ENCODE measurements at places on chromosomes 5 and 9. TPM values are rescaled to one million over a fixed set of nuclear protein-coding genes. Genes with fewer than 3 reads are reported as not detected.

DNA sequence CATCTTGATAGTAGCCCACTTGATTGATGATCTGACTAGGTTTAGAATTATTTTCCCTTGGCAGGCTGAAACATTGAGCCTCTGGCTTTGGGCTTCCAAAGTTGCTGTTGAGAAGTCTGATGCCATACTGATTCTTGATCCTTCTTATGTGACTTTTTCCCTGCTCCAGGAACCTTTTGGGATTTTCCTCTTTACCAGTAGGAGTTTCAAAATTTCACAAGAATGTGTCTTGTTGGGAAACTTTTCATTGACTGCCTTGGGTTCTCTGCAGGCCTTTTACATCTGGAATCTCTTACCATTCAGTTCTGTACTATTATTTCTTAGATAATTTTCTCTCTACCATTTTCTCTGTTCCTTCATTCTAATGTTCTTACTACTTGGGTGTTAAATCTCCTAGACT, 20.0 kb downstream of the STC2 start:
- DNase-seq = no peak

- no peak for DNase-seq
These were observed 95.3 kb upstream of the CCDC112 start for GRCh38 chr5:115391780-115392179.

- no peak for DNase-seq
These were observed 4.5 kb downstream of the NFX1 start for GRCh38 chr9:33294670-33295432.

DNA sequence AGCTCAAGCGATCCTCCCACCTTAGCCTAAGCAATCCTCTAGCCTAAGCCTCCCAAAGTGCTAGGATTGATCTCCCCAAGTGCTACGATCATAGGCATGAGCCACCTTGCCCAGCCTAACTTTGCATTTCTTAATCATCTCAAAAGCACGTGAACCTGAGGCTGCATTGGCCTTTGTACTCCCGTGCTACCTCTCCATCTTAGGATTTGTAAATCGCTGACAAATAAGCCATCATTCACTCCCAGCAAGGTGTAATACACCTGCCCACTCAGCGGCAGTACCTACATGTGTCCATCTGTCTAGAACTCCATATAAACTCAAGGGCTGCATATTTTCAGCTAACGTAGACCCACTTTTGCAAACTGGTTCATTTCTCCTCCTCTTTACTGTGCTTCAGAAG, 2.8 kb downstream of the ANKH start:
- DNase-seq = no peak

DNA sequence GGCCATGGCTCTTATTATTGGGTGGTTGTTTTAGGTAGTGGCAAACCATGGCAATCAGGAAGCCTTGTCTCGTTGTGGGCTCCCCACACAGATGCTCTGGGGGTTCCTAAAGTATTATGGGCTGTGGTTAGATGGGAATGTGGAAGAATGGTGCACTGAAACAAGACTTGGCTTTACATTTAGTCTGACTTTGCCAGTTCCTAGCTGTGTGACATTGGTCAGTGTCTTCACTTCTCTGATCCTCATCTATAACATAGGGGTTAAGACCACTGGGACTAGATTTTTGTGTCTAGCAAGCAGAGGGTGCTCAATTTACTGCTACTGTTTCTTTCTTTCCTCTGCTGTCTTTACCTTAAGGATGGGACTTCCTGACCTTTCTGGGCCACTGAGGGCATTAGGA, 149.5 kb downstream of the HSPA4 start:
- DNase-seq = no peak

DNA sequence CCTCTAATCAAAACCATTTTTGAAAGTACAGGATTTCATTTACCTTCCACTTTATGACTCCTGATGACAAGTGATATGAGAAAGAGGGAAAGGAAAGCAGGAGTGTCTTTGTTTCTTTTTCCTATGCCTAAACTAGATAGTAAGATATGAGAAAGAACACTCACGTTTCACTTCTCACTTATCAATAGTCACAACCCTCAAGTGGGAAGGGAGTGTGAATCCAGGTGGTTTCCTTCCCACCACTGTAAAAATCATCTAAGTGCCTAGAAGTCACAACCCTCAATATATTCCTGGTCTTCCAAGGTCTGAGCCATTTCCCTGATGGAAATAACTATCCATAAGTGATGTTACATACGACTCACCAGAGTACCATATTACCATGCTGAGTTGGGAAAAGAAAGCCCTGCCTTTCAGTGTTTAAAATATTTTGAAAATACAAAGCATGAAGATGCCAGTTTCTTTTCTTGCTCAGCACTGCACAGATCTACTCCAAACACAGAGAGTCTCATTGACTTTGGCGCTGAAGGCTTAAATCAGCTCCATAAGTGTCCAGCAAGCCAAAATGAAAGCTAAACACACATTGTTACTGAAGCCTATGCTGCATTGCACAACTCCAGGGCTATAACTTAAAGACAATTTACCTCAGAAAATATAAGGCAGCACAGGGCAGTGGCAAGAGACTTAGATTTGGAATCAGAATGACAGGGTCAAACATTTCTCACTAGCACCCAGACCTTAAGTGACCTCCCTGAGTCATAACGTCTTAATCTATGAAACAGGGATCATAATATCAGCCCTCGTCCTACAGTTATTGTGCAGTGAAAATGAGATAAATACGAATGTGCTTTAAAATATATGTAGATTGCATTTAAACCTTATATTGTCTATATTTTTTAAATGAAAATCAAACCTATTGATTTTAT, 301.2 kb downstream of the KIAA0825 start:
- no peak for DNase-seq

GRCh38 chr5:133112026-133112660, 60.3 kb downstream of the HSPA4 start:
- no peak for DNase-seq

DNA sequence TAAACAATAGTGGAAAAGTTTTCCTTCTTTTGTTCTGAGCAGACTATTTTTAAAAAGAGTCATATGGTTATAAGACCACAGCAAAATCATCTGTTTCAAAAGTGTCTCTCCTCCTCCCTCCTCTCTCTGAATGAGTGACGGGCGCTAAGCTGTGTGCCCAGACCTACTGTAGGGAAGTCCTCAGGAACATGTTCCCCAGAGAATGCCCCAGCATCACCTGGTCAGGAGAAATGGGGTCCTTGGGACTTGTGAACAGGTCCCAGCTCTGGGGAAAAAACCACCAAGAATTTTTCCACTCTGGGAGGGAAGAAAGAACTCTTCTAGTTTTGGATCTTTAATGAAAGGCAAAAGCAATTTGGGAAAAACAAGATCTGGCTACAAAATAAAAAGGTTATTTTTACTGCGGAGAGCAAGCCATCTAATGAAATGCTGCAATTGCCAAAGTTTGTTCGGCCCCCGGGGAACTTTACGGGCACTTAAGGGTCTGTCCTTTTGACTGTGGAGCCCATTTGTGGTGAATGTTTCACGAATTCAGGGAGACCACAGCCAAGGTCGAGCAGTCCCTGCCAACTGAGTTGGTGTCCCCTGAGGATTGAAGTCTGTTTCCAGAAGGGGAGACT, 25.9 kb downstream of the BOD1 start:
- DNase-seq = no peak

DNA sequence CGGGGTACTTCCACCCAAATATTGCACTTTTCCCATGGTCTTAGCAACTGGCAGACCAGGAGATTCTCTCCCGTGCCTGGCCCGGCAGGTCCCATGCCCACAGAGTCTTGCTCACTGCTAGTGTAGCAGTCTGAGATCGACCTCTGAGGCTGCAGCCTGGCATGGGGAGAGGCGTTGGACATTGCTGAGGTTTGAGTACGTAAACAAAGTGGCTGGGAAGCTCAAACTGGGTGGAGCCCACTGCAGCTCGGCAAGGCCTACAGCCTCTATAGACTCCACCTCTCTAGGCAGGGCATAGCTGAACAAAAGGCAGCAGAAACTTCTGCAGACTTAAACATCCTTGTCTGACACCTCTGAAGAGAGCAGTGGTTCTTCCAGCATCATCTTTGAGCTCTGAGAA, 40.1 kb upstream of the EBF1 start:
- DNase-seq = no peak

- no peak for DNase-seq
These were observed 693.6 kb downstream of the PRELID2 start for GRCh38 chr5:145141534-145141933.

GRCh38 chr9:77957652-77958051, 74.0 kb downstream of the GNAQ start:
- DNase-seq = no peak

DNA sequence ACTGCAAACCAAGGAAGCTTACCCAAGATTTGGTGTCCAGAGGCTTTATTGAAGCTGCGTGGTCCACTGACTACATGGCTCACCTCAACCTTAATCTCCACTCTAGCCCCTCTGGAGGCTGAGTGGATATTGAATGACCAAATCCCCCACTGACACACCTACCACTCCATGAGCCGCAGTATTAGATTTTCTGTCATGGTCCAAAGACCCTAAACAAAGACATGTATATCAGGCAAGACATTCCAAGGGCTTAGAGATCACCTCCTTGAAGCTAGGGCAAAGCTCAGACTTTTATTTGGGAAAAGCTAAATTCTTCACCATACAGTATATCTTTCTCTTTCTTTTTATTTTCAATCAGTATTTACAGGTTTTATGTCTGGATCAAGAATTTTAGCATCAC, 346.2 kb upstream of the CTNND2 start:
- no peak for DNase-seq

- peak; percentile 25 for DNase-seq
These were observed 114.4 kb downstream of the VPS13A start for GRCh38 chr9:77291714-77292113.

DNA sequence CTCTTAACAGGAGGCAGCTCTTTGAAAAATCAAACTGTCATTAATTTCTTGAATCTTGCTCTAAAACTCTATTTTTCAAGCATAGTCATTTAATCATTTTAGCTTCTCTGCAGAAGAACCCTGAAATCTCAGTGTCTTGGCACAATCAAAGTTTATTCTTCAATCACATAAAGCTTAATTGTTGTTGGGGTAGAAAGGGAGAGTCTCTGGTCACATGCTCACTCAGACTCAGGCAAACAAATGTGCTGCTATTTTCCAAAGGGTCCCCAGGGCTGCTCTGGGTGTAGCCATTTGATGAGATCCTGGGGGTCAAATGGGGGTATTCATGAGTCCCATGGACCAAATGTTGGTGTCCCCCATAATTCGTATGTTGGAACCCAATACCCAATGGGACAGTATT, 114.8 kb downstream of the MSX2 start:
- DNase-seq = no peak

The CA9 gene
- total RNA-seq = 0.42 TPM

The WWC1 gene
- total RNA-seq = 18.9 TPM

The FBN2 gene
- total RNA-seq = 19.1 TPM

The GARIN3 gene
- not detected for total RNA-seq

The RNF208 gene
- total RNA-seq = not detected

The SLC22A4 gene
- total RNA-seq = 3.0 TPM

Data from Daoy (cell line).